ENCODE measurements at places on chromosomes 6 and 20.

DNA sequence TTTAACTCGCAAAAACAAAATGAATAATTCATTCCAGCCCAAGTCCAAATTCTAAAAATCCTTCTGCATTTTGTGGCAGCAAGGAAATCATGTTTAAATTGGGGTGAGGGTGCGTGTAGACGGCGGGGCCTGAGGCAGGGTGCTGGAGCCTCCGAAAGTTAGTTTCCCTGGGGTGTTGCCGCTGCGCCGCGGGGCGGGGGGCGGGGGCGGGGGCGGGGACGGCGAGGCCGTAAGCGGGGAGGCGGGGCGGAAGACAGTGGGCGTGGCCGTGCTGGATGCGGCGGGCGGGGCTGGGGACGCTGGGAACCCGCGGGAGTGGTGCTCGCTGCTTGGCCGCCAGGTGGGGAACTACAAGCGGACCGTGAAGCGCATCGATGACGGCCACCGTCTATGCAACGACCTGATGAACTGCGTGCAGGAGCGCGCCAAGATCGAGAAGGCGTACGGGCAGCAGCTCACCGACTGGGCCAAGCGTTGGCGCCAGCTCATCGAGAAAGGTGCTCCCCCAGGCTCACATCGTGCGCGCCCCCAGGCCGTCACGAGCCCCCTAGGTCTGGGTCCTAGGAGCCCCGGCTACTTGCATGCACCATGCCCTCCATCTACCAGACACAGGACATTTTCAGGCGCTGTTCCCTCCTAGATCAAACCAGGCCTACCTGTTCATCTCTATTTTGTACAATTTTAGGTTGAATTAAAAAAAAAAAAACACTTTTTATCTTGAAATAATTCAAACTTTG is 29.0 kb downstream of the SPDEF start:
- H3K4me3 ChIP-seq = peak overlapping the region; percentile 22
- no peaks in the 10 kb centered on the region for H3K36me3 ChIP-seq
- DNase-seq = no peak
- H3K4me1 ChIP-seq = peaks cover 12% of the 10 kb centered on the region
- peak overlapping the region; percentile 72 for H3K27ac ChIP-seq

GRCh38 chr6:154232013-154232910 is 124.3 kb downstream of the IPCEF1 start:
- no peaks in the 10 kb centered on the region for H3K4me1 ChIP-seq
- H3K36me3 ChIP-seq = no peaks in the 10 kb centered on the region
- no peaks in the 10 kb centered on the region for H3K27me3 ChIP-seq

GRCh38 chr6:107770541-107770940 is 53.6 kb downstream of the SCML4 start:
- DNase-seq = peak; percentile 7
- no peaks in the 10 kb centered on the region for H3K27me3 ChIP-seq
- no peak overlapping the region for H3K27ac ChIP-seq
- H3K4me3 ChIP-seq = no peak overlapping the region
- H3K36me3 ChIP-seq = no peaks in the 10 kb centered on the region
- no peaks in the 10 kb centered on the region for H3K4me1 ChIP-seq

DNA sequence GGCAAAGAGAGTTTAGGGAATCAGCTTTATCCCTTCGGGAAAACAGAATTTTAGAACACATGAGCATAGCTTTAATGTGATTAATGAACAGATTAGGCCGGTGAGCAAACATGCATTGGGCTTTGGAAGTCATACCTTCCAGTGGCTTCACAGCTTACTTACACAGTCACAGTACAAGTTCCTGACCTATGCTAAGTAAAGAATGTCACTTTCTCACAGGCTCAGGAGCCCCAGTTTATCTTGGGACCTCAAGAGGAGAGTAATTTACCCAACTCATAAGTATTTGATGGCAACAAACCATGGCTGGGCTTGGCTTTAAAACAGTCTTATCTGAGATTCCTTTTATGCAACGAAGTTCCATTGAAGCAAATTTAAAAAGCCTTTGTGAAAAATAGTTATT is 195.9 kb downstream of the AKAP7 start:
- H3K36me3 ChIP-seq = no peaks in the 10 kb centered on the region
- H3K27ac ChIP-seq = no peak overlapping the region
- no peaks in the 10 kb centered on the region for H3K27me3 ChIP-seq
- H3K4me3 ChIP-seq = no peak overlapping the region
- DNase-seq = no peak

DNA sequence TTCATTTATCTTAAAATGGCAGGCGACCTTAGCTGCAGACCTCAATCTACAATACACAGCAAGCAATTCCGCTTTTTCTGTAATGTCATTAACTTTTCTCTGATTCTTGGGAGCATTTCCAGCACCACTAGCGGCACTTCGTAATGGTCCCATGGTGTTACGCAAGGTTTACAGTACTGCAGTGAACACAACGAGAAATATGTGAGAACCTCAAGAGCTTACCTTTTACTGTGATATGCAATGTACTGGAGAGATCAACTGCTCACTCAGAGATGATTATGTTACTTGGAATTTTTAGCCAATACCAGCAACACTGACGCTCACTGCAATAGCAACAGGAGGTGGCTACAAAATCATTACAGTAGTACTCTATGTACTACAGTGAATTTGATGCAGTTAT is 2.8 kb upstream of the CEP43 start:
- H3K4me3 ChIP-seq = no peak overlapping the region
- no peaks in the 10 kb centered on the region for H3K36me3 ChIP-seq
- H3K27me3 ChIP-seq = no peaks in the 10 kb centered on the region
- H3K4me1 ChIP-seq = peaks cover 30% of the 10 kb centered on the region
- DNase-seq = no peak

DNA sequence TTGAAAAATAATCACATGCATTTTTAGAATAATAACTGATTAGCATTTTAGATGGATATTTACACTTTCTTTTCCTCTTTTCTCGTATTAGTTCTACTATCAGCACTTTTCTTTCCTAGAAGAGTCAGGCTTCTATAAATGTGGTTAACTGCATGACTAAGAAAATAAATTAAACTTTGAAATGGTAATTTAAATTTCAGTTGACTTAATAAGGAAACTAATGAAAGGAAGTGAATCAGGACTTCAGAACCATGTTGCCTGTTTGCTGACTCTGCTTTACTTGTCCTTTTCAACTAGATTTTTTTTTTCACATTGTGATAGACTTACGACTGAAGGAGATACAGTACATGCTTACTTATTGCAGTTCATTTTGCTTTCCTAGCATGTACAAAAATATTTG is 1258.2 kb upstream of the EYS start:
- H3K27ac ChIP-seq = no peak overlapping the region
- H3K36me3 ChIP-seq = no peaks in the 10 kb centered on the region
- DNase-seq = no peak
- no peaks in the 10 kb centered on the region for H3K4me1 ChIP-seq
- no peak overlapping the region for H3K4me3 ChIP-seq
- no peaks in the 10 kb centered on the region for H3K27me3 ChIP-seq

GRCh38 chr6:152050451-152051195 is 243.1 kb downstream of the ESR1 start:
- H3K4me1 ChIP-seq = no peaks in the 10 kb centered on the region
- DNase-seq = no peak
- H3K36me3 ChIP-seq = no peaks in the 10 kb centered on the region
- H3K27me3 ChIP-seq = no peaks in the 10 kb centered on the region

- H3K27me3 ChIP-seq = no peaks in the 10 kb centered on the region
- H3K4me3 ChIP-seq = no peak overlapping the region
- H3K27ac ChIP-seq = no peak overlapping the region
- H3K4me1 ChIP-seq = peaks cover 37% of the 10 kb centered on the region
- DNase-seq = no peak
These were observed 39.7 kb downstream of the MAP3K5 start for GRCh38 chr6:136752554-136752953.

DNA sequence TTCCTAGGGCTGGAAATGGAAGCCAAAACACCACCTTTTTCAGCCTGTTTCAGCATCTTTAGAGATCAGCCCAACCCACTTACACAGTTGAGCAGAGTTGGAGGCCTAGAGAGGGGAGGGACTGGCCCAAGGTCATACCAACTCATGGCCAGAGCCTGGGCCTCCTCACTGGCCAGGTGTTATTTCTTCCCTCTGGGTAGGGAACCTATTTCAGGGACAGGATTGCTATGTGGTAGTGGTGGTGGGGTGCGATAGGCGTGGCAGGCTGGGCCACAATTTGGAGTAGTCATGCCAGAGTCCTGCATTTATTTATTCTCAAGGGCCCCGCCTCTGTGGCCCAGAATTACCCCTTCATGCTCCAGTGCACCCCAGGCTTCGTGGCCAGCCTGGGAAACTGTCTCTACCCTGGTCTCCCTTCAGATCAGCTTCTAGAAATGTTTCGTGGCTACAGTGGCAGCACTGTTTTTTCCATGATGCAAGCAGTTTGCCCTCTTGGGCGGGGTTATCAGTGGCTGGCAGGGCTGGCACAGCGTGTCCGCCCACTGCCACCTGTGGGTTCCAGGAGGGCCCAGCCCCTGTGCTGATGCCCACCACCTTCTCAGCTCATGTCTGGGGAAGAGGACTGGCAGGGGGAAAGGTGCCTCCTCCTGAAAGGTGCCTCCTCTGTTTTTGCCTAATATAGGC is 6.2 kb downstream of the VEGFA start:
- H3K4me3 ChIP-seq = no peak overlapping the region
- no peak for DNase-seq

- no peak overlapping the region for H3K27ac ChIP-seq
- no peak overlapping the region for H3K4me3 ChIP-seq
- no peak for DNase-seq
- no peaks in the 10 kb centered on the region for H3K36me3 ChIP-seq
These were observed 14.2 kb upstream of the SYNJ2 start for GRCh38 chr6:157967486-157967885.

- no peaks in the 10 kb centered on the region for H3K27me3 ChIP-seq
- DNase-seq = no peak
- H3K4me1 ChIP-seq = no peaks in the 10 kb centered on the region
- H3K27ac ChIP-seq = no peak overlapping the region
- H3K4me3 ChIP-seq = no peak overlapping the region
- no peaks in the 10 kb centered on the region for H3K36me3 ChIP-seq
These were observed 940.6 kb upstream of the FLRT3 start for GRCh38 chr20:15278041-15278440.

GRCh38 chr20:22819784-22820183 is 215.3 kb upstream of the SSTR4 start:
- H3K36me3 ChIP-seq = no peaks in the 10 kb centered on the region
- no peaks in the 10 kb centered on the region for H3K4me1 ChIP-seq
- H3K27ac ChIP-seq = no peak overlapping the region
- H3K27me3 ChIP-seq = no peaks in the 10 kb centered on the region
- no peak overlapping the region for H3K4me3 ChIP-seq
- no peak for DNase-seq

DNA sequence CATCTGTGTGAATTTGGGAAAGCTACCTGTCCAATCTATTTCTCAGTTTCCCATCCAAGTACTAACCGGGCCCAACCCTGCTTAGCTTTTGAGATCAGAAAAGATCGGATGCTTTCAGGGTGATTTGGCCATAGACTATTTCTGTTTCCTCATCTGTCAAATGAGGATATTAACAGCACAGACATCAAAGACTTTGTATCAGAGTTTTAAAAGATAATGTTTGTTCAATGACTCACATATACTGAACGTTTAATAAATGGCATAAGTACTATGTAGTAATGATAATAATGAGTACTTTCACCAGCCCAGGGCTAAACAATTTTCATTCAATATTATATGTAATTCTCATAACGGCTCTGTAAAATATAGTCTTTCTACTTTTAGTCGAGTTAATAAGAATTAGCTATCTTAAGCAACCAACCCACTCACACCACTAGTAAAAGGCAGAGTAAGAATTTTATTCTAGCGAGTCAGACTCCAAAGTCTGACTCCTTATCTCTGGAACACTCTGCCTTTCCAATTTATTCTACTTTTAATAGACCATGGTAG is 216.5 kb downstream of the ARHGAP18 start:
- H3K36me3 ChIP-seq = no peaks in the 10 kb centered on the region
- peaks cover 33% of the 10 kb centered on the region for H3K4me1 ChIP-seq
- no peaks in the 10 kb centered on the region for H3K27me3 ChIP-seq
- DNase-seq = no peak

GRCh38 chr6:110714143-110714542 is 101.1 kb downstream of the CDK19 start:
- DNase-seq = no peak
- no peaks in the 10 kb centered on the region for H3K27me3 ChIP-seq
- H3K36me3 ChIP-seq = no peaks in the 10 kb centered on the region
- no peak overlapping the region for H3K27ac ChIP-seq

DNA sequence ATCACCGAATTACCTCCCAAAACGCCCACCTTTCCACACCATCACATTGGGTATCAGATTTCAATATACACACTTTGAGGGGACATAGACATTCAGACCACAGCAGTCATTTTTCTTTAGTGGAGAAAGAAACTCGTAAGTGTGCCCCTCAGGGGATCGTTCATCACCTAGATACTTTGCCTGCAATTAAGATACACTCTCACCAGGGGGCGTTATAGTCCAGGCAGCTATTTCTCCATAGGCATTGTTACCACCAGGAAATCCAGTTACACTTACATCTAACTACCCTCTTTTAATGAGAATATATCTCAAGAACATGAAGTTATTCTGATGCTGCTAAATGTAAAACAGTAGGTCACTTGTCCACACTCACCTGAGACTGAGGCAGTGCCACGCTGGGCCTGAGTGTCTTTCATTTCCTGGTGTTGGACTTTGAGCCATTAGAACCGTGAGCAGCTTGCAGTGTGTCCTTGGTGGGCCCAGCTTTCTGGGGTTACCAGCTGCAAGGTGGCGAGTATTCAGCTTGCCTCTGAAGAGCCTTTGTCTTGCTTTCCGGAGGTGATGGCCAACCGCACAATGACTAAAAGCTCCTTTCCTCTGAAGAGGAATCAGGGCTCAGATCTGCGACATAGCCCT is 35.1 kb upstream of the UNC93A start:
- no peaks in the 10 kb centered on the region for H3K27me3 ChIP-seq
- no peaks in the 10 kb centered on the region for H3K36me3 ChIP-seq
- peak; percentile 75 for DNase-seq
- no peak overlapping the region for H3K27ac ChIP-seq
- H3K4me3 ChIP-seq = no peak overlapping the region

DNA sequence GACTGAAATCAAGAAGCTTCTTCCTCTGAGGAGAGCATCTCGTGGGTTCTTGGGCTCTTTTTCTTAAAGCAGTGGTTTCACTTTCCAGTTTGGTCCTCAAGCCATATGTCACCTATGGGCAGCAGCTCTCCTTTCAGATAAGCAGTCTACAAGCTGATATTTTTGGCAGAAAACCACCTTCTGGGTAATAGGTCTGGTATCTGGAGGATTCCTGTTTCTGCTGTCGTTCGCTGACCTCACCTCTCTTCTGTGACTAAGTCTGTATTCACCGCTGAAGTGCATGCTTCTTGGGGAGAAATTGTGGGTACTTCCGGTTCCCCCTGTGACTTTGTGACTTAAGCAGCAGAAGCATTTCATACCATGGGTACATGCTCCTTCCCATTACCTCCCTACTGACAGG is 193.6 kb downstream of the EDN1 start:
- no peaks in the 10 kb centered on the region for H3K36me3 ChIP-seq
- no peak overlapping the region for H3K4me3 ChIP-seq
